ENCODE measurements at places on chromosomes 6 and 20.

GRCh38 chr6:32432050-32432450 is 7.6 kb upstream of the HLA-DRA start:
- no peak for DNase-seq

GRCh38 chr6:4575714-4576113 is 200.5 kb upstream of the CDYL start:
- DNase-seq: no peak

- no peak for DNase-seq
Observed at GRCh38 chr6:80366051-80366450, 259.6 kb downstream of the BCKDHB start.

DNA sequence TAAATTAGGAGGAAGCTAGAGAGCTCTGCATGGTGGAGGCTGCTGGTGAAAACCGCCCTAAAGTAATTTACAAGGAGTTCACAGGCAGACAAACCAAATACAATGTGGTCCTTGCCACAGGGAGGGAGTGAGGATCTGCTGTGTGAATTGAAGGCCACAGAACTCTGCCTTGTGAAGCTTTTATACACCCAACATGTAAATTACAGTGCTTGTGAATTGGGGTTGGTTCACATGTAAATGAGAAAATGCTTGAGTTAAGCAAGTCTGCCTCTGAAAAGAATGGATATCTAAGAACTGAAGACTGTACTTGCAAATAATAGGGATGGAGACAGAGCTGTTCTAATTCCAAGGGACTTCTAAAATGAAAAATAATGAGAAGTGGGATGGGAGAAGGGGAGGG is 194.2 kb downstream of the SLC35F1 start:
- no peak for DNase-seq

- no peak for DNase-seq
Observed at GRCh38 chr6:142013287-142013686, 119.4 kb upstream of the GJE1 start.

DNA sequence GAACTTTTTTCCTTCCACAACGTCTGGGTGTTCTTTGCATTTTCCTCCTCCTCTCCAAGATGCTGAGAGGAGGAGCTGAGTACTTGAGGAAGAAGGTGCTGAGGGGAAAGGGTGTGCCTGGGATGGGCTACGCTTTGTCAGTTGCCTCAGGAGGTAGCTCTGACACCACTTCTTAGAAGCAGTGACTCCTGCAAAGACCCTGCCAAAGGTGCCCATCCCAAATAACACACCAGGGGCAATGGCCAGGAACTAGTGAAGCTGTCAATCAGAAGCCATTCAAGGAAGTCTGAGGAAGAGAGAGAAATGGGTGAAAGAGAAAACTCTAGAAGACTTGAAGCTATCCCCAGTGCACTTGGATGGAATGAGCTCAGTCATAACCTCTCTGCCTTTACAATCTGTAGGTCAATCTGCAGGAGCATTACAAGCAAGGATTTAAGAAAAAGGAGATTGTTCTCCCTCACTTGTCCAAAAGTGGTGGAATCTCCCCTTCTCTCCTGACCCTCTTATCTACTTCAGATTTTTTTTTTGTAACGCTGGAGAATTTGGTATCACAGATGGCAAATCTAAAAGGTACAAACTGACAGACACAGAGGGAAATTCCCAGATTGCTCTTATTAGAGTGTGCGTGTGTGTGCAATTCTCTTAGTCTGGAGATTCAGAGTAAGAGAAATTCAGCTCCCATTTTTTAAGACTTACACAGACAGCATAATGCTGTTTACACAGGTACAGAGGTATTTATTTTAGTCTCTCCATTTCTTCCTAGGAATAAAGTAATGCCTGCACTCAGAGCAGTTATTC is 242.6 kb downstream of the GMPR start:
- DNase-seq: no peak

GRCh38 chr6:30325150-30325872 is 1.4 kb upstream of the TRIM39 start:
- peak; percentile 80 for DNase-seq

- DNase-seq: no peak
Observed at GRCh38 chr6:1917626-1918371, 308.1 kb downstream of the FOXC1 start.

DNA sequence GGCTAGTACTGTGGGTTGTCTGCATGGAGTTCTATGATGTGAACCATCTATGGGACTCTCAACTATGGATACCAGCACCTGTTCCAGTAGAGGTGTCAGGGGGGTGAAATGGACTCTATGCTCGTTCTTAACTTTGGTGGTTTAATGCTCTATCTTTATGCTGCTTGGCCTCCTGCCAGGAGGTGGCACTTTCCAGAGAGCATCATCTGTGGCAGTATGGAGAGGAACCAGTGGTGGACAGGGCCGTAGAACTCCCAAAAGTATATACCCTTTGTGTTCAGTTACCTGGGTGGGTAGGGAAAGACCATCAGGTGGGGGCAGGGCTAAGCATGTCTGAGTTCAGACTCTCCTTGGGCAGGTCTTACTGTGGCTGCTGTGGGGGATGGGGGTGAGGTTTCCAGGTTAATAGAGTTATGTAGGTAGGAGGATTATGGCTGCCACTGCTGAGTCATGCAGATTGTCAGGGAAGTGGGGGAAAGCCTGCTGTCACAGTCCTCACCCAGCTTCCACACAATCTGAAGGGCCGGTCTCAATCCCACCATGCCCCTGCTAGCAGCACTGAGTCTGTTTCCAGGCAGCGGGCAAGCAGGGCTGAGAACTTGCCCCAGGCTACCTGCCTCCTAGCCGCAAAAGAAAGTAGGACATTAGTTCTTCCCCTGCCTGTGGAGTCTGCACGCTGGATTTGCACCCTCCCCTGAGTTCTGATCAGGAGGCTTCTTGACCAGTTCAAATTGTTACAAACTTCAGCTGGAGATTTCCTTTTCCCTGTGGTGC is 284.0 kb downstream of the KCNQ5 start:
- no peak for DNase-seq

GRCh38 chr6:15389765-15390723 is 144.2 kb downstream of the JARID2 start:
- peak; percentile 39 for DNase-seq

Measured in WTC11 (cell line).